ENCODE measurements at places on chromosomes 7 and 10.

DNA sequence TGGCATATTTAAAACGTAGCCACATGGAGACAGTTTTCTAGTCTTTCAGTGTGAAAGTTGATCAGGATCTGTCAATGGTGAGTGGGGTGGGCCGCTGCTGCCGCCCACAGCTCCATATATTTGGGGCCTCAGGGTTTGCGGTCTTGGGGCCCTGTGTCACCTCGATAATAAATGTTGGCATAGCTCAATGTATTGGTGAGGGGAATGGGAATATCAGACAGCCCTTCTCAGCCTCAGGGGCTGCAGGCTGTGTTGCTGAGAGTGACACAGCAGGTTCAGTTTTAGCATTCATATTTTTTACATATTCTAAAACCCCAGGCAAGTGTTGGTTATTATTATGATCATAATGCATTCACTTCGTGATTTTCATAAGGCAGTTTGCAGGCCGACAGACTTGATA lies 5.3 kb downstream of the CDH23 start:
- no peak for DNase-seq

GRCh38 chr10:4645836-4646235 lies 180.2 kb upstream of the AKR1E2 start:
- DNase-seq = no peak

DNA sequence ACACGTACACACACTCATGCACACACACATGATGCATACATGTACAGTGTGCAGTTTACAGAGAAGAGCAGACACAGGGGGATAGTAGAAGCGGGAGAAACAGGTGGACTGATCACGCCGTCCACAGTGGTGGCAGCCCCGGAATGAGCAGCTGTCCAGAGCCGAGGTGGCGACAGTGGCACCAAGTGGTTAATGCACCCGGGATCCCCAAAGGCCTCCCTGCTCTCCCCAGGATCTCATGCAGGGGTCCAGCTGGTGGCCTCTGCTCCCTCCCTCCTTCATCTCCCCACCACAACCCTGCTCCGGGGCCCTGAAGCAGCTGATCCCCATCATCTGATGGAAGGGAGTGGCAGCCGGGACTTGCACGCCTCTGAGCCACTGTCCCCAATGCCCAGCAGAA lies 29.7 kb downstream of the TMEM130 start:
- DNase-seq = no peak

- no peak for DNase-seq
These were observed 24.9 kb downstream of the CALD1 start for GRCh38 chr7:134804351-134804750.

- no peak for DNase-seq
These were observed 183.2 kb upstream of the ITGB1 start for GRCh38 chr10:33141251-33141650.

DNA sequence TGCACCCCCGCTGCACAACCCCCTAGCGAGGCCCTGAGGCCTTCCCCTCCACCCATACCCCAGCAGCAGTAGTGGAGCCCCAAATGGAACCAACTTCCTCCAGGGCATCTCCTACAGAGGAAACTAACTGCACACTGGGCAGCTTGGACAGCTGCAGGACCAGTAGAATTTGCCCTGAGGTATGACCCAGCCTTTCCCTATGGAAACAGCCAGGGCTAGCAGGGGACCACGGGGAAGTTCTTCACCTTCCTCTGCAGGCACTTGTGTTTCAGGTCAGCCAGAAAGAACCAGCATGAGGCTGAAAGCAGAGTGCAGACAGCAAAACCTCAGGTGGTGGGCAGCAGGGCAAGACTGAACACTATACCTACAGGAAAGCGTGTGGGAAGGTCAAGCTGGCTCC lies 5.7 kb upstream of the EEPD1 start:
- DNase-seq = no peak

GRCh38 chr7:36459236-36459960 lies 69.7 kb downstream of the ANLN start:
- DNase-seq = no peak

DNA sequence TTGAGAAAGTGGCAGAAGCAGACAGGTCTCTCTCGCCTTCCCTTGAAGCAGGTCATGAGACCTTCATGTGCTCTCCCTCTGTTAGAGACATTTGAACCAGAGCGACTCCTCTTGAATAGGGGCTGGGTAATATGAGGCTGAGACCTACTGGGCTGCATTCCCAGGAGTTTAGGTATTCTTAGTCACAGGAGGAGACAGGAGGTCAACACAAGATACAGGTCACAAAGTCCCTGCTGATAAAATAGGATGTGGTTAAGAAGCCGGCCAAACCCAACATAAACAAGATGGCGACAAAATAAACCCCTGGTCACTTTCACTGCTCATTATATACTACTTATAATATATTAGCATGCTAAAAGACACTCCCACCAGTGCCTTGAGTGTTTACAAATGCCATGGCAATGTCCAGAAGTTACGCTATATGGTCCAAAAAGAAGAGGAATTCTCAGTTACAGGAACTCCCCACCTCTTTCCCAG lies 43.5 kb upstream of the MSRB2 start:
- DNase-seq = no peak

- no peak for DNase-seq
These were observed 44.7 kb downstream of the PPIF start for GRCh38 chr10:79392020-79392398.

DNA sequence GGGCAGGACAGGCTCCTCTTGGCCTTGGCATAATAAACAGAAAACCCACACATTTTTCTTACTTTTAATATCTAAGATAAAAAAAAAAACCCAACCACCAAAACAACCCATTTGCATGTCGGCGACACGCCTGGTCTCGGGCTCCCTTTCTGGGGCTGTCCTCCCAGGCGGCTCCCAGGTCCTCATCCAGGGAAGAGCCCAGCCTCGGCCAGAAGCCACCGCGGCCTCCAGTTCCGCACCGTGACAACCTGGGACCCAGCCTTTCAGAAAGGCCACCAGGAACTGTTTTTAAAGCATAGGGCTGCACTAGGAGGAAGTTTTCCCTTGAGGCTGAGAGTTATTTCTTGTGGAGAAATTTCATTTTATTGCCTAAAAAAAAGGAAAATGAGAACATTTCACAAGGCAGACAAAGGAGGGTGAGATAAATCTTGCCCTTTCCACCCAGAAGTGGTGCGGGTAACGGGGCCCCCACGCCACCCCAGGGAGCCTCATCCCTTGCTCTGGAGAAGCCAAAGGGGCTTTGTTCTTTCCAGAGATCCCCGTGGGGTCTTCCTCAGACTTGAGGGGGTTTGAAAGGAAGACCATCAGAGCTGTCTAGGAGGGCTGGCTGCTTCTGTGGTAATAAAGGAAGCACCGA lies 39.2 kb upstream of the MKRN1 start:
- DNase-seq = no peak

DNA sequence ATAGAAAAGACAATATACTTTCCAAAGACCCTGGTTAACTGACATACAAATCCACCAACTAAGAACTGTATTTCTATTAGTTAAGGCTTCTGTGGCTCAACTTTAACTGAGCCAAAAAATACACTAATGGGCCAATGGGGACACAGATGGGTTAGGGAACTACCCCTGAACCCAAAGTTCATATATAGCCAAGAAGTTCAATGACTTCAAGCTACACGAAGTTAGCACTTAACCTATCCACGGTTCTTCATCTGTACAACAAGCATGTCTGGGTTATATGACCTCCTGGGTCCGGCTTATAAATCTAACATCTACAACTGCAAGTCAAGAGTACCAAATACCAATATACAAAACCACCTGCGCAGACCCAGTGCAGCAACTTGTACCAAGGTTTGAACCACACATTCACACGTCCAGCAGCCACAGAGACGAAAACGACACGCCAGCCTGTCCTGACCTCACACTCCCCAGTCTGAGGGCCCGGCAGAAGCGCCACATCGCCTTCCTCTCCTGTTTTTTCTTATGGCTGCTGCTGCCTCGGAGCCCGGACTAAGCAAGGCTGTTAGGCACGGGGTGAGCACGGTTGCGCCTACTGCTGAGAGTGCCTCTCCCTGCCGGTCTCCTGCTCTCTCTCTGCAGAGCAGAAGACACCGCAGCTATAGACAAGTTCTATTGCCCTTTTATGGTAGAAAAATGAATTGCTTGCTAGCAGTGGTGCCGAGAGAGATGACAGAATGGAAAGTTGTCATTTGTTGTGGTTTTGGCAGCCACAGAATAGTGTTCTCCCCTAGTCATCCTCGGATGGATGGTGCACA lies 86.3 kb downstream of the RNF216 start:
- DNase-seq = no peak

- DNase-seq = no peak
These were observed 67.9 kb downstream of the RNLS start for GRCh38 chr10:88515235-88515634.

- no peak for DNase-seq
These were observed 32.9 kb upstream of the SDK1 start for GRCh38 chr7:3267966-3268690.

DNA sequence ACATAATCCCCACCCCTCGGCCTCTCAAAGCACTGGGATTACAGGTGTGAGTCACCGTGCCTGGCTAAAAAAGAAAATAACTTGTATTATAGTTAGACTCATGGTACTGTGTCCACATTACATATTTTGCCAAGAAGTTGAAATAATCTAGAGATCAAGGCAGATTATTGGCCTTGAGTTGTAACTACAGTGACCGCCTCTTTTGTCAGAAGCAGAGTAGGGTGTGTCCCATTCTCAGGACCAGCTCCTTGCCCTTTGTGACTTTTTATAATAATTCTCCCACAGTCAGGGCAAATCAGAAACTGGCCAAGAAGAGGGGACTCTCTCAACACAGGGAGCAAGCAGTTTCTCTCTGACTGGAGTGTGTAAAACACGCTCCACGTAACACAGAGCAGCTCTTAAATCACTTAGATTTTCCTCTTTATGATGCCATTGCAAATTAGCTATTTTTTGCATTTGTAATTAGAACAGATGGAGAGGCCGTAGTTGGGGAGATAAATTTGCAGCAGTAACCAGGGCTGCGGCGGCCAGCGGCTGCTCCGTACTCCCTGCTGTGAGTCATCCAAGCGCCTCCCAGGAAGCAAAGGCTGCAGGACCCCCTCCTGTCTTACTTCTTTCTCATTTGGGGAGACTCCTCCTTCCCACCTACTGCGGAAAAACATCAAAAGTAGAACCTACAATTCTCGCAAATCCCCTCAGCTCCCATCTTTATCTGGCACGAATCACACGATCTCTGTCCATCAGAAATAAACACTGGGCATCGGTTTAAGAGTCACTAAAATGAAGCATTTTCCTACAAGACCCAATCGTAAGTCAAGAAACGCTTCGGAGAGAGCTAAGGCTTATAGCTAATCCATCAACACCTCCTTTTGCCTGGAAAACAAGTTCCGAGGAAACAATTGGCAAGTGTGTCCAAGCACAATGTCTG lies 32.1 kb upstream of the MSRB2 start:
- DNase-seq = no peak

GRCh38 chr7:106369352-106369751 lies 84.6 kb upstream of the NAMPT start:
- no peak for DNase-seq

DNA sequence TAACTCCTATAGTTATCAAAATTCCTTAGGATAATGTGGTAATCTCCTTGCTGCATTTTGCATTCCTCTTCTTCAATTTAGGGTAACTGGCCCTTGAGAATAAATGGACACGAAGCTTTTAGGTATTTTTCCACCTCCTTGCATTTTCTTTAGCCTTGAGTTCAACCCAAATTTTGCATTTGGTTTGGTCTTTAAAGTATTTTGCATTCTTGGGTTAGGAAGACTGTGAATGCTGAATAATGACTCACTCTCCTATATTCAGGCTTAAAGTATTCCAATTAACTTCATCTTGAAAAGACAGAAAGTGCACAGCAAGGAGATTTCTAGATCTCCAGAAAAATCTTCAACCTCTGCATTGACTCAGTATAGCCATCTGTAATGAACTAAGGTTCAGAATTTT lies 47.3 kb downstream of the TFPI2 start:
- DNase-seq = no peak

DNA sequence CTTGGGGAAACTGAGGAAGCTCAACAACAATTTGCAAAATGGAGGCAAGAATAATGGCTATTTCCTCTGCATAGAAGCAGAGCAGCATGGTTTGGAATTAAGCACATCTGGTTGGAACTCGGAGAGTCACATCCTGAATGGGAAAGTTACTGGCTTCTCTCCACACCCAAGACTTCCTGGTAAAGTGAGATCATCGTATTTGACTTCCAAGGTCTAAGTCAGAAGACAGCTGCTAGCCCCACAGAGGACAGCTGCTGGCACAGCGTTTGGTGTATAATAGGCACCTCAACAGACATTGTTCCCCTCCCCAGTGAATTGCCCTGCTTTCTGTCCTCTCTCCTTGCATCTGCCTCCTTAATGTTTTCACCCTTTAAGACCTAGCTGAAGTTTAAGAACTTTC lies 37.0 kb upstream of the NRF1 start:
- no peak for DNase-seq

DNA sequence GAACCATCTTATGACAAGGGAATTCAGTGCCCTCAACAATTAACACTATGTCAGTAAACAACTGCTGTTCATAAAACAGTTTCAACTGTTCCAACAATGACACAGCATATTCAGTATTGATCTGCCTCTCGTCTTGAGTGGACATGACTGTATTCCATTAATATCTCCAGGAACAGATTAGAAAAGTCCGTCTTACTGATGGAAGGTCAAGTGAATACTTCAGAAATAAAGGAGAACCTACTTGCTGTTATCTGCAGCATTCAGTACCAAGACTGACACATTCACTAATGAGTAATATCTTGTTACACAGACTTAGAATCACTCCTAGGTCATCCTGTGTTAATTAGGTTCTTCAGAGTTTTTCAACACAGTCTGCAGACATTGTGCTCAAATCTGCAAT lies 12.1 kb downstream of the KBTBD2 start:
- no peak for DNase-seq

- no peak for DNase-seq
These were observed 940.7 kb downstream of the NRG3 start for GRCh38 chr10:82815680-82816079.

GRCh38 chr10:81877596-81877995 lies 2.6 kb downstream of the NRG3 start:
- no peak for DNase-seq

GRCh38 chr7:109641445-109641844 lies 1071.8 kb downstream of the DNAJB9 start:
- DNase-seq = peak; percentile 6

DNA sequence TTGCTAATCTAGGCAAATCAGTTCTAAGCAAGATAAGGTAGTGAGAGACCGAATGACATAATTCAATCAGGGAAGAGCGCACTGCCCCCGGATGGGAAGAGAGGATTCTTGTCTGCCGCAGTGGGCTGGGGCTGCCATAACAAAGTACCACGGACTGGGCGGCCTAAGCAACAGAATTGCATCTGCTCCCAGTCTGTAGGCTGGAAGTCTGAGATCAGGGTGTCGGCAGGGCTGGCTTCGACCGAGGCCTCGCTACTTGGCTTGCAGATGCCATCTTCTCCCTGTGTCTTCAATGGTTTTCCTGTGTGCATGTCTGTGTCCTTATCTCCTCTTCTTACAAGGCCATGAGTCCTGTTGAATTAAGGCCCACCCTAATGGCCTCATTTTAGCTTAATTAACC lies 59.7 kb upstream of the TMEM72 start:
- DNase-seq = no peak
